Tibial nerve (tissue), 4 donors: ENCODE measurements at places on chromosomes 5 and 9.

GRCh38 chr9:30035761-30036160 is 2348.7 kb upstream of the ACO1 start:
- no peak for DNase-seq

DNA sequence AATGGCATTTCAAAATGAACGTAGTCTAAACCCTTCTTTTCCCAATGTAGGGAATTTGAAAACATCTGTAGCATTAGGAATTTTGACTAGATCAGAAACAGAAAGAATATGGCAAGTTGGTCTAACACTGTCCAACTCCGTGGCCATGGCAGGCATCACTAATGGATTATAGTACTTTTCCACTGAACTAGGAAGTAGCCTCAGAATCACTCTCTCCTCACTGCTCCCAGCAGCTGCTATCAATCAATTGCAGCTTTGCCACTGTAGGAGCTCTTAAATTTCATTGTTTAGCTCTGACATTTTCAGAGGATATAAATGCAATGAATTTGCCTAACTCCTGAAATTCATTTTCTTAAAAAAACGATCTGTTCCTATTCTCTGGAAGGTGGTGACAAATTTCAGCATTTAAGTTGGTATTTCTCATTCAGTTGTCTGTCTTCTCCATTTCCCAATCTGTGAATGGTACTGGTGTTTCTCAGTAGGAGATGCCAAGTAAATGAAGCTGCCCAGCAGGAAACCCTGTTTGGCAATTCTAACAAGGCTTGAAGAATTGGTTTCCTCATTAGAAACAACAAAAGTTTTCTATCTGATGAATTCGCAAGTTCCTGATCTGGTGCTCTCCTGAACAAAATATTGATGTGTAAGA is 64.7 kb downstream of the TLR4 start:
- no peak for DNase-seq

GRCh38 chr5:34047774-34048572 is 5.0 kb upstream of the C1QTNF3 start:
- no peak for DNase-seq

GRCh38 chr9:121926351-121926801 is 166.7 kb downstream of the TTLL11 start:
- DNase-seq: no peak

GRCh38 chr9:34553511-34554021 is 30.8 kb upstream of the ENHO start:
- no peak for DNase-seq

GRCh38 chr9:30065888-30066287 is 2318.6 kb upstream of the ACO1 start:
- DNase-seq: no peak

DNA sequence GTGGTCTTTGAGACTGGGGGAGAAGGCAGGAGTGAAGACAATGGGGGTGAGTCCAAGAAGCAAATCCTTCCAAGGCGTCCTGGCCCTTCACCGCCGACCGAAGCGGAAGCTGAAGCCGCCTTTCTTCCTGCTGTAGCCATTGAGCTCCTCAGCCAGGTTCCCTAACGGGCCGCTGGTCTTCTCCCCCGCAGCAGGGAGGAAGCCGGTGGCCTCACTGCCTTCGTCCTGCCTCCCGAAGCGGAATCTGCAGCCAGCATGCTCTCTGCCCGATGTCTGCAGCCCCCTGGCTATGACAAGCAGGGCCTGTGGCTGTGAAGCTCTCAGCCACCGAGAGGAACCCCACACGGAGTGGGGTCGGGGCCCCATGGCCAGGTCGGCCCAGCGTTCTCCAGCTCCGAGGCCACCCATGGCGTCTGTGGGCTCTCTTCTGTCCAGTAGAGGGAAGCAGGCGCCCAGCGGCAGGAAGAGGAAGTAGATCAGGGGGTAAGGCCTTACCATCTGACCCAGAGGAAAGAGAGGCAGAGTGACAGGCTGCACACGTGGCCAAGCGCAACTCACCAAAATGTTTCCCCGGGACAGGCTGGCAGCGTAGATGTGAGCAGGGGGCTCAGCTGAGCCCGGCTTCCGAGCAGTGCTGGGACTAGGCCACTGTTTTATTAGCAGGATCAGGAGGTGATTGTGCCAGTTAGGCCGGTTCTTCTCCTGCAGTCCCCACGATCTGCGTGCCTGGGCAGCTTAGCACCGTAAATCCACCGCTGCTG is 3.1 kb downstream of the QRFP start:
- no peak for DNase-seq

- no peak for DNase-seq
Observed at GRCh38 chr5:159732220-159732619, 184.1 kb upstream of the ADRA1B start.

GRCh38 chr5:169561893-169562292 is 21.7 kb upstream of the SPDL1 start:
- DNase-seq: no peak

DNA sequence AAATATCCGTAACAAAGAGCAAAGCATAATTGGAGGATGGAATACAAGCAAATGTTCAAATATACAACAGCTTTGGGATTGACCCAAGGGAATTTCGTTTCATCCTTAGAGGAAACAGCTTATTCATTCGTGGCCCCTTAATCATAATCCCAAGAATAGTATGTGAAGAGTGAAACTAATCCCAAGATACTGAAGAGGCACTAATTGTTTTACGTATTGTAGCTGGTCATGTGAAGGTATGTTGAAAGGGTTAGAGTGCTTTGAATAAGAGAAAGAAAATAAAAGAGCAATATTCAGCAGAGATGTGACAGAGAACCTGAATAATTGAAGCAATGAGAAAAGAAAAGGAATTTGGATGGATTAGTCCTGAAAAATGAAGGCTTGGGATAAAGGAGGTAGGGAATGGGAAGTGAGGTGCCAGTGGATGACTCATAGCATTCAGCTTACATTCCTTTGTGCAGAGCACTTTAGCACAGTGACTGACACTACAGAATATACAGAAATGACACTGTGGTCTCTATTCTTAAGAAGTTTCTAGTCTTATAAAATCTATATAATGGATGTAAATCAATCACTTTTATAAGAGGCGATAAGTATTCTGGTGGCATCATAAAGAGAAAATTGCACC is 221.9 kb downstream of the TLR4 start:
- DNase-seq: no peak

GRCh38 chr5:141763541-141763940 is 81.5 kb upstream of the ARAP3 start:
- DNase-seq: no peak

GRCh38 chr5:491856-492155 is 32.4 kb downstream of the SLC9A3 start:
- no peak for DNase-seq

GRCh38 chr5:143187495-143187894 is 216.0 kb downstream of the NR3C1 start:
- no peak for DNase-seq
